ENCODE measurements at places on chromosomes 13 and 19. TPM values are rescaled to one million over a fixed set of nuclear protein-coding genes. Genes with fewer than 3 reads are reported as not detected.

Gene PTGIR
- not detected for total RNA-seq

Gene IRS2
- not detected for total RNA-seq

Gene MEF2B
- total RNA-seq, result 0.44 TPM

Gene RUVBL2
- 122 TPM for total RNA-seq

Gene NBEA
- 2.7 TPM for total RNA-seq

All from HepG2 (cell line).